ENCODE measurements at places on chromosomes 1 and 21.
A peak's percentile ranks its signal among the peaks of the same experiment; 100 is the strongest.

GRCh38 chr1:107434361-107434693 is 293.5 kb downstream of the NTNG1 start:
- DNase-seq: no peak

GRCh38 chr1:220748936-220749335 is 814 bp downstream of the MTARC2 start:
- no peak for DNase-seq

- DNase-seq: peak; percentile 22
These were observed 607 bp downstream of the BTG3 start for GRCh38 chr21:17612023-17612564.

DNA sequence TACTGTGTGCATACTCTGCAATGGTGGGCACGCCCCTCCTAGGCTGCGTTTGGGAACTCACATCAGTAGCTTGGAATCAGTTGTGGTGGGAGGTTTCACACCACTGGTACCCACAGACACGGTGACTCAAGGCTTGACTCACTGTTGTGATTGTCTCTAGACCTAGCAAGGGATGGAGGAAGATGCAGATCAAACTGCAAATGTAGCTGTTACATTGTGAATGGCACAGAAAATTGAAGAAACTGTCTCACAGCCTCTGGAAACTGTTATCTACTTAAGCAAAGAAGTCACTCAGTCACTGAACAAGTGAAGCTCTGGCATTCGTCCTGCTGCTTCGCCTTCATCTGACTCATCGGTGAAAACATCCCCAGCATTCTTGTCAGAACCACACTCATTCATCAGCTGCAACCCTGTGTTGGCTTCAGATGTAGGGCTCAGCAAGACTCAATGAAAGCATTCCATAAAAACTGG is 59.5 kb downstream of the POFUT2 start:
- peak; percentile 66 for DNase-seq

- DNase-seq: no peak
These were observed 271.5 kb downstream of the TGFB2 start for GRCh38 chr1:218616681-218617080.

GRCh38 chr1:61424382-61424781 is 300.6 kb downstream of the TM2D1 start:
- DNase-seq: no peak

GRCh38 chr1:225602590-225603206 is 50.2 kb downstream of the ENAH start:
- no peak for DNase-seq

DNA sequence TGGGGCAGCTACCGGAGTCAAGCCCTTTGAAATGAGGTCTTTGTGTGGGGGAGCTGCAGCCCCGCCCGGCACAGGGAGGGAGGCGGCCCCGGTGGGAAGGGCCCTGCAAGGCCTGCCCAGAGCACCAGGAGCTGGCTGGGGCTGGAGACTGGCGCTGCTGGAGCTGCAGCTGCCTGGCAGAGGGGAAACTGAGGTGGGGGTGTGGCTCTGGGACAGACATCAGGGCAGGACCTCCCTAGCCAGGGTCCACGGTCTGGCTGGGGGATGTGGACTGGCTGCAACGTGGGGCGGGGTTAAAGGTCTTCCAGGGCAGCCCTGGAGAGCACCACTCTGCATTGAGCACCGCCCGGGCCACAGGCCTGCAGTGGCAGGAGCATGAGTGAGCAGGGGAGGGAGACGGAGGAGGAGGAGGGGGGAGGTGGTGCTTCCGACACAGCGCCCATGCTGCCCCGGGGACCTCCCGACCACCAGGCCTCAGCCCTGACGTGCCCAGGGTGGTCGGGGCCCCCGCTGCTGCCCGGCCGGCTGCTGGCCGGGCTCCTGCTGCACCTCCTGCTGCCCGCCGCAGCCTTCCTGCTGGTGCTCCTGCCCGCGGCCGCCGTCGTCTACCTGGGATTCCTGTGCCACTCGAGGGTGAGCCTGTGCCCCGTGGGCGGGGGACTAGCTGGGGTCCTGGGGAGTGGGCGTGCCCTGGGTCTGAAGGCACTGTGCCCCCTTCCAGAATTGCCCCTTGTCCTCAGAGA is 4.8 kb upstream of the ANKRD65 start:
- no peak for DNase-seq

- no peak for DNase-seq
These were observed 157.6 kb downstream of the EDEM3 start for GRCh38 chr1:184596950-184597645.

GRCh38 chr1:54940042-54940441 is 40.4 kb upstream of the TMEM61 start:
- DNase-seq: no peak

- DNase-seq: no peak
These were observed 59.3 kb downstream of the CENPF start for GRCh38 chr1:214662223-214662785.

DNA sequence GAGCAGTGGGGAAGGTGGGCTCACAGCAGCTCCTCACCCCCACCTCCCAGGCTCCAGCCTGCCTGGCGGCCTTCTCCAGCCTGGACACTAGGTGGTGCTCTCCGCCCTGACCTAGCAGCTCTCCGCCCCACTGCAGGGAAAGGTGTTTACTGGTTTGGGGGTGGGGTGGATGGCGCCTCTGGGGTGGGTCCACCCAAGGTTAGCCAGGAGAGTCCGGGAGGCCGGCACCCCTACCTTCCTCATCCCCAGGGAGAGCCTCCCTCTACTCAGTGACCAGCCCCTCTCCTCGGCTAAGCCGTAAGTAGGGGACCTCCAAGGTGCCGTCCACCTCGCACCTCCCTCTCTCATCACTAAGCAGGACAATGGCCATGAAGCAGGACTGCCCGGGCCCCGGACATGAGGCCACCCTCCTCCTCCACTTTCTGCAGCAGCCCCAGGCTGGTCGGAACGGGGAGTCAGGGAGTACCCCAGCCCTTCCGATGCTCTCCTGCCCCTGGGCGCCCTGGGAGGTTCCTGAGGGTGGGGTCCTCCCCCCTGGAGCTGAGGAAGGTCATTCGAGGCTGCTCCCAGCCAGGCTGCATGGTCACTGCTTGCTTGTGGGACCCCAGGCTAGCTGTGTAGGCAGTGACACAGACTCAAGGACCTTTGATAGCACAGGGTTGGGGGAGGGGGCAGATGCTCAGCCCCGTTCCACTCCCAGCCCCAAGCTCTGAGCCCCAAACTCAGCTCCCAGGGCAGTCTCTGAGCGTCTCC is 101.4 kb upstream of the VAMP3 start:
- DNase-seq: peak; percentile 34

GRCh38 chr21:32726839-32727686 is 750 bp downstream of the SYNJ1 start:
- DNase-seq: no peak

DNA sequence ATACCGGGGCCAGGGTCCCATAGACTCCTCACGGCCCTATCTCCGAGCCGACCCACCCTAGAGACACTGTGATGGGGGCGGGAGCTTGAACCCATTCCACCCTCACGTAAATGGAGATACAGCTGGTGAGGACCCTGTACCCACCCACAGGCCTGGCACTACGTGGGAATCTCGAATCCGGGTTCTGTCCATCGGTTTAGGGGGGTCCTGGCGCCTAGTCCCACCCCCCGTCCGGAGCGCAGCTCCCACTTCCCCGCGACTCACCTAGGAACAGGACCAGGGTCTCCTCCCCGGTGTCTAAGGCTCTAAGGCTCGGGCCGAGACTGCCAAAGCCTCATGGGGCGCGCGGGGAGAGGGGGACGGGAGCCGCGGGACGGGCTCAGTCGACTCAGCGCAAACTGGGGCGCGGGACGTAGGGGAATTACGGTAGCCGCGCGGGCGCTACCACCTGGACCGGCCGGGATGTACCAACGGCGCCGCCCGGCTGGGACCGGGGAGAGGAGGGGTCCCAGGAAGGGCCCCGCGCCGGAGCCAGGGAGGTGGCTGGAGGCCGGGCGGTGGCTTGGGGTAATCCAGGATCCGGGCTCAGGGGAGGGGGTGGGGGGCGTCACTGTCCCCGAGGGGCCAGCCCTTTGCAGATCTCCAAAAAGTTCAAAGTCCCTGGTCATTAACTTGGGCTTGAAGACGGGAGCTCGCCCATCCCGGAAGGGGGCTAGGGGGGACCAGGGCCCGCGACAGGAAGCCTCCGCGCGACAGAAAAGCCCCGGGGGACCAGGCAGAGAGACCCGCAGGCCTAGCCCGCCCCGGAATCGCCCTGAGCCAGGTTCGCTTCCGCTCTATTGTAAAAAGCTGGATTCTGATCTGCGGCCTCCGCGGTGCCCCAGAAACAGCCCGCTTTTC is 1.0 kb downstream of the PLEKHG5 start:
- DNase-seq: peak; percentile 61

- DNase-seq: no peak
These were observed 3880.5 kb downstream of the SRGAP2C start for GRCh38 chr1:125065092-125065820.

GRCh38 chr1:18941221-18942141 is 15.0 kb downstream of the IFFO2 start:
- no peak for DNase-seq

DNA sequence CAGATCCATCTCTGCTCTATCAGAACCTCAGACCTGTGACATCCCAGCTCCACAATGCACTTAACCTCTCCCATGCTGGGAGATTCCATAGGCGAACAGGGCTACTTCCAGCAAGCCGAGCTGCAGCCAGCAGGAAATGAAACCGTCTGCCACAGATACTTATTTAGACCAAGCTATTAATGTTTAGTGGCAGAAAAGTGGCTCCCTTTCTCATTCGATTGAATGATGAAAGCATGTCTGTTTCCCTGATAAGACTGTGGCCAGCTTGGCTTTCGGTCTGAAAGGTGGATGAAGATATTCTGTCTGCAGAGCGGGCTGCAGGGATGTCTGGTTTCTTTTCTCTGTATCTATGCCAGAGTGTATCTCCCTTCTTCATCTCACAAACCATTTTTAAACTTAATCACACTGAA is 146.4 kb downstream of the GREM2 start:
- no peak for DNase-seq

- DNase-seq: no peak
These were observed 37.2 kb upstream of the SIM2 start for GRCh38 chr21:36661511-36662309.

- no peak for DNase-seq
These were observed at the start of gene TMPRSS2 for GRCh38 chr21:41507521-41508414. Gene TMPRSS2 (minus strand): TSS chr21:41508158. CDS start chr21:41498133, 10,025 bp downstream.

GRCh38 chr1:62265956-62266935 is 53.0 kb downstream of the KANK4 start:
- no peak for DNase-seq

GRCh38 chr1:8090241-8090702 is 64.2 kb upstream of the ERRFI1 start:
- no peak for DNase-seq

- no peak for DNase-seq
These were observed 31.5 kb downstream of the C1orf198 start for GRCh38 chr1:230836793-230837192.

DNA sequence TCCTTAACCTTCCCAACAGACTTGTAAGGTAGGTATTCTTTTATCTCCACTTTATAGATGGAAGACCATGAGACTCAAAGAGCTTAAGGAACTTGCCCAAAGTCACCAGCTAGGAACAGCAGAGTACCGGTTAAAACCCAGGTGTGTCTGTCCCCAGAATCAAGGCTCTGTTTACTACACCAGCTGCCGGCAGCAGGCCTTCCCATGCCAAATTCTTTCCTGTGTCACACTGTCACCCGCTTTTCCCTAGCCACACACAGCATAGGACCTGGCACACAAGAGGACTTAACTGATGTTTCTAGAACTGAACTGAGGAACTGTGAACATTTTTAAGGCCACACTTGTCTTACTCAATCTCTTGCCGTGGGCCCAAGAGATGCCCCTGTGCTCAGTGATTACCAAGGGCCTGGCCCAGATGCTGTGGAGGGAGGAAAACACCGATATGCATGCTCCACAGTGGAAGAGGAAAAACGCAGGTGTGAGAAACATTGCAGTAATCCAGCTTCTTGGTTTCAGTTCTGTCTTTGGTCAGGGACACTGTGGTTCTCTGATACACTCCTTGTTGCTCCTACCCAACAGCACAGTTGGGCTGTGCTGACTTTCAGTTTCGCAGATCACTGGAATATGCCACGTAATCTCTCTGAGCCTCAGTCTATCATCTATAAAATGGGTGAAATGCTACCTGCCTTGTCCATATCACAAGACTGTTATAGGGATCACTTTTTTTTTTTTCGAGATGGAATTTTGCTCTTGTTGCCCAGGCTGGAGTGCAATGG is 13.9 kb upstream of the LY9 start:
- no peak for DNase-seq

- no peak for DNase-seq
These were observed 188.5 kb upstream of the CHRM3 start for GRCh38 chr1:239197871-239198270.

DNA sequence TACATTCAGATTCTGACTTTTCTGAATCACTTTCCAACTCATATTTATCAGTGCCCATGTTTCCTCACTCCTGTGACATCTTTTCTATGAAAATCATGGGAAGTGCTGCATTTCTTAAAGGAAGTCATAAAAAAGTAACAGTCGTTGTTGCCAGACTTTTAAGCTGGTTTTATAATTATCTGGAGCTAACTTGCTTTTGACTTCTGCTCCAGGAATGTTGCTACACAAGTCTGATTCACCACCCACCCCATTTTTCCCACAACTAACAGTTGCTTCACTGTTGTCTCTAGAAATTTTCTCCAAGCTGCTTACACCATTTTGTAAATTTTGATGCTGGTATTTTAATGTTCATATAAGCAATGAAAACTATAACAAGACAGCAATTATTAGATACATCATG is 12.2 kb downstream of the FCRLB start:
- DNase-seq: no peak

DNA sequence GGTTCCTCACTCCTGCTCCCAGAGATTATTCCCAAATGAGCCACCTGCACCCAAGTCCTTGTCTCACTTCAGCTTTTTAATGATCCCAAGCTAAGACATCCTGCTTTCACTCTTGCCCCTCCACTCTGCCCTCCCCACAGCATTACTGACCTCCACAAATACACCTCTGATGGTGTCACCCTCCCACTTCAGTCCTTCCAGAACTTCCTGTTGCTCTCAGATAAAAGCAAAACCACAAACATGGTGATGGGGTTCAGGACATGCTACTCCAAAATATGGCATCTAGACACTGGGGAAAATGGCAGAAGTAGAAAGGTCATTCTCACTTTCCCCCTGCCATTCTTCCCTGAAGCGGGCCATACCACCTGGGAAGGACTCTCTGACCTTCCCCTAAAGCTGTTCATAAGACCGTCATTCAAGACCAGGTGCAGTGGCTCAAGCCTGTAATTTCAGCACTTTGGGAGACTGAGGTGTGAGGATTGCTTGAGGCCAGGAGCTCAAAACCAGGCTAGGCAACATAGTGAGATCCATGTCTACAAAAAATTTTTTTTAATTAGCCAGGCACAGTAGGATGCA is 65.8 kb upstream of the KLHDC7A start:
- no peak for DNase-seq
